ENCODE measurements at places on chromosomes 7 and 10.

- peak; percentile 65 for DNase-seq
Measured at GRCh38 chr10:13788711-13789447, 202.1 kb downstream of the PRPF18 start.

DNA sequence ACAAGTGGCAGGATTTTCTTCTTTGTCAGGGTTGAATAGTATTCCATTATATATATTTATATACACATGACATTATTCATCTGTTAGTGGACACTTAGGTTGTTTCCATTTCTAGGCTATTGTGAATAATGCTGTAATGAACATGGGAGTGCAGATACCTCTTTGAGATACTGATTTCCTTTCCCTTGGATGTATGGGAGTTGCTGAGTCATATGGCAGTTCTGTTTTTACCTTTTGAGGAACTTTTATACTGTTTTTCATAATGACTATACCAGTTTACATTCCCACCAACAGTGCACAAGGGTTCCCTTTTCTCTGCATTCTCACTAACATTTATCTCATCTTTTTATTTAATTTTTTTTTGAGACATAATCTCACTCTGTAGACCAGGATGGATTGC is 1.8 kb upstream of the CLCN1 start:
- no peak for DNase-seq

GRCh38 chr7:69651101-69651590 is 52.9 kb downstream of the AUTS2 start:
- DNase-seq = no peak

DNA sequence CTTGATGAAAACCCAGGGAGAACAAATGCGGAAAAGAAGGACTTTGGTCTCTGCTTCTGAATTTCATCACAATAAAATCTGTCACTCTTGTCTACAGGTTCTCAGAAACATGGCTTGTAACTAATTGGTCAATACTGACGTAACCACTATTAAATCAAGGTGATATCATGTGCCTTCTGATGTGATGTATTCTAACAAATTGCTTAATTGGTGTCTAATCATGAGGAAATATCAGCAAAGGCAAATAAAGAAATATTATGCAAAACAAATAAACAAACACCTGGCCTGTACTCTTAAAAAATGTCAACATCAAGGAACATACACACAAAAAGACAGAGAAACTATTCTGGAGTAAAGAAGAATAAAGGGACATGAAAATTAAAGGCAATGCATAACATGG is 1165.0 kb downstream of the NXPH1 start:
- no peak for DNase-seq

DNA sequence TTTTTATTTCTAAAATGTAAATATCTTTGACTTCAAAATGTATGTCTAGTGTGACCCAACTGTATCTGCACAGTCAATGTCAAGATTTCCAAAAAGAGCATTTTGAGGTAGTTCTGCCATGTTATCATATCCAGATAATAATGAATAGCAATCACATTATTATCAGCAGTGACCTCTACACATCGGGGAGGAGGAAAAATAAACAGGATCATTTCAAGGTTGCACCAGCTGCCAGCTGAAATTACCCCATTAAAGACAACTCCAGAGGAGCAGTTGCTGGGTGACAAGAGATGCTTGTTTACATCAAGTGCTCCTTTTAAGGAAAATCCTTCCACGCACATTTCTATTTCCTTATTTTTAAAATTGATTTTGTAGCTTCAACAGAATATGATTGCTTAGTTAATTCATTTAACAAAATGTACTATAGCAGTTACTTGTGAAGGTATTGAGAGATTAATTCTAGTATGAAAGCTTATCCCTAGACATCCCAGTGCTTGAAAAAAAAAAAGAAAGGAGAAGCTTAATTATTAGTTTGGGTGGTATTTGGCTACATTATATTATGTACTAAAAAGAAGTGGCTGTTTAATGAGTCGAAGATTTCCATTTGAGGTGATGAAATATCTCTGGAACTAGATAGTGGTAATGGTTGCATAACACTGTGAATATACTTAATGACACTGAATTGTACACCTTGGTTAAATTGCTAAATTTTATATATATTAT is 19.3 kb upstream of the SLC35G1 start:
- DNase-seq = no peak

- no peak for DNase-seq
Measured at GRCh38 chr7:134842062-134842461, 62.6 kb downstream of the CALD1 start.

DNA sequence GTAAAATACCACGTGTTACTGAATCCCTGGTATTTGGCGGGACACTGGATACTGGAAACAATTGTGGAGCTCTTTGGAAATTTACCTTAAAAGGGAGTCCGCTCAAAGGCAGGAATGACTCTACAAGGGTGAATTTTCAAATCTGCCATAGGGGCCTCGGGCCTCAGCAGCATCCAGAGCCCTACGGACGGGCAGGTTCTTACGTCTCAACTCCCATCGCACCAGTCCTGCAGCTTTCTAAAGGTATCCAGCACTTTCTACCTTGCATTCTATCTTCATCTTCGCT is 248 bp downstream of the PSPH start:
- no peak for DNase-seq

GRCh38 chr7:43211693-43212092 is 99.2 kb downstream of the HECW1 start:
- no peak for DNase-seq

DNA sequence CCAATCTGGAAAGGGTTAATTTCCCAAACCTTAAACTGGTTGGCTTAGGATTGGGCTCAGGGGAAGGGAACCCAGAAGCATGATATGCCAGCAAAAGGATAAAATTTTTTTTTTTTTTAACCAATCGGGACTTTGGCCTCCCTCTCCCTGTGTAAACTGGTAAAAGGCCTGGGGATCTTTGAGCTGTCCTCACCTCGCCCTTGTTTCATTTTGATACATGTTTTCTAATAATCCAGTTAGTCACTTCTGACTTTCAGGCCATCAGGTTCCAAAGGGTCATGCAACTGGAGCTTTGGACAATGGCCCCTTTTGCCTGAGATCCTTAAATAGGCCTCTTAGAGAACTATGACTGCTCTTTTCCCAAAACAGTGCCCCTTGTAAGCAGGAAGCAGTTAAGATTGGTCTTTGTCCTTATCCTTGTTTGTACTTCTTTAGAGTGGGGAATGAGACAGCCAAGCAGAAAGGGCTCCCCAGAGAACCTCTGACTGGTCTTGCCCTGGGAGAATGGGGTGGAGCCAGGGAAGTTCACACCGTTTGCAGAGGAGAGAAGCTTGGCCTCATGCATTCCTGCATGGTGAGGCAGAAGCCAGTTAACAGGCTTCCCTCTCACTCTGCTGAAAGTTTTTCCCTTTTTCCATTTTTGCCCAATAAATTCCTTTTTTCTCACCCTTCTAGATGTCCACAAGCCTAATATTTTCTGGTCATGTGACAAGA is 424.2 kb upstream of the CNTNAP2 start:
- DNase-seq = no peak

DNA sequence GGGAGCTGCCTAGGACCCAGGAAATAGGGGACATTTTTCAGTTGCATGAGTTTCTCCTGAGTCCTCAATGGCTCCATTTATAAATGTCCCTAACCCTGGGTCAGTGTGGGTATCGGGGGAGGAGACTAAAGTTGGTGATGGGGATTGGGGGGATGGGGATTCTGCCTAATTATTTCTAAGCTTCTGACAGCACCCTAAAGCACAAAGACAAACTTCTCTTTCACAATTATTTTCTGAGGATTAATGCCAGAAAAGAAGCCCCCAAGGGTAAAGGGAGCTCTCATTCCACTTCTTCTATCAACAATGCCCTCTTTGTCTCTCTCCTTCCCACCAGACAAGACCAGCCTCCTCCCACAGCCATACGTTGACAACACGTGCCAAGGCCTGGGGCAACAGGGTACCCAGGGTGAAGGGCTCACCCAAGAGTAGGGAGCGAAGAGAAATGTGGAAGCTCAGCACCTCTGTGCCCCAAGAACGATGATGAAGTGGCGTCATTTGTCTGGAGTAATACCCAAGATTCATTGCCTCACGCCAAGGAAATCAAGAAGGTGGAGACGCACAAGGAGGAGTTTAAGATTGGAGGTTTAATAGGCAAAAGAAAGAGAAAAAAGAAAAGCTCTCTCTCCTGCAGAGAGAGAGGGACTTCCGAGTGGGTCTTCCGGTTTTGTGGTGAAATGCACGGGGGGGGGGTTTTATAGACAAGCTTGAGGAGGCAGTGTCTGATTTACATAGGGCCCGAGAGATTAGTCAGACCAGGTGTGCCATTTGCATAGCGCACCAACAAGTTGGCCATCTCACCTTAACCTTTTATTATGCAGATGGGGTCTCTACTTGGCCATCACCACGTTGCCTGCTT is 14.4 kb upstream of the GJC3 start:
- no peak for DNase-seq

DNA sequence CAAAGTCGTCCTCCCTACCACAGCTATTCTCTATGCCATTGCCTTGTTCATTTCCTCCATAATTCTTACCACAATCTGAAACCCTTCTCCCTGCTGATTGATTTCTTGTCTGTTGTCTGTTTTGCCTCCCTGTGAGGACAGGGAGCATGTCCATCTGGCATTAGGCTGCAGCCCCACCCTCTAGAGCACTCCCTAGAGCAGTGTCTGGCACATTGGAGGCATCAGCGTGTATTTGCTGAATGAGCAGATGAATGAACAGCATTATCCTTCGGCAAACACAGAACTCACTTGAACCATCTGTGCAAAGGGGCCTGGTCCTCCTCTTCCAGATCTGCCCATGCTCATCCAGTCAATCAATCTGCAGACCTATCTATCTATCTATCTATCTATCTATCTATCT is 5.1 kb upstream of the DMBT1 start:
- DNase-seq = no peak

- no peak for DNase-seq
Measured at GRCh38 chr10:123442901-123443300, 223.3 kb upstream of the GPR26 start.

DNA sequence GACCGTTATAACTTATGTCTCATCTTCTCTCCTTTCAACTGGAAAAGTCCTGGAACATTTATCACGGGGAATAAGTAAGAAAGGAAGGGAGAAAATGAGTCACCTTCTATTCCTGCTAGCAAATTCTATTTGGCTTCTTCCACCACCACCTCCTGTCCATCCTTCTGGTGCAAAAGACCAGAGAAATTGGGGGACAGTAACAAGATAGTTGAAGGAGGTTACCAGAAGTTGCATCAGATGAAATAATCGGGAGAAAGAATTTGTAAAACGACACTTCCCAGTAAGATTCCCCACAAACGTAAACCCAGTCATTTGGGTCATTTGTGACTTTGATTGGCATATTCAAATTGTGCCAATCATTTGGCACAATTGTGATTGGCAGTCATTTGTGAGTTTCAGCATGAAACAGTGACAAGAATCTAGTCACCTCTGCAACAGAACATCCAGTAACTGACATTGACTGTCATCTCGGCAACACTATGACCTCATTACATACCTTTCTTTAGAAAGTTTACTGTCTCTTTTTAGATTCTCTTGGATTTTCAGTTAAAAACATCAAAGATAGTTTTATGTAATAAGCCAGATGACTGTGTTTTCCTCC is 51.3 kb upstream of the PIK3CG start:
- DNase-seq = no peak

- DNase-seq = peak; percentile 60
Measured at GRCh38 chr10:102133373-102134195, 744 bp downstream of the PPRC1 start.

- DNase-seq = no peak
Measured at GRCh38 chr7:27112955-27113949, 10.8 kb upstream of the HOXA2 start.

GRCh38 chr7:149735779-149736477 is 37.5 kb downstream of the ZNF467 start:
- DNase-seq = no peak

DNA sequence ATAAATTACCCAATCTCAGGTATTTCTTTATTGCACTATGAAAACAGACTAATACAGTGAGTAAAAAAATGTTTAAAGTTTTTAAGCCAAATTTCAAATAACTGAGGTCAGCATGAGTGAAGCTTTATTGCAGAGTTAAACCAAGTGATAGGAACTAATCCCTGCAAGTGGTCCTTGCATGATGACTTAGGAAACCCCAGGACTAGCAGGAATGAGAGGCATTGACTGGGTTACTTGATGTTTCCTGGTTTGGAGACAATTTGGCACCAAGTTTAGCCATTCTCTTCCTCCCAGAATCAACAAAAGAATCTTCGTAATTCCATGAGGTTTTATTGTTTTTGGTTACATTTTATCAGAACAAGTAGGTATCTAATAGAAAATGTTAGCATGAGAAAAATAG is 194.2 kb downstream of the BICC1 start:
- DNase-seq = no peak

DNA sequence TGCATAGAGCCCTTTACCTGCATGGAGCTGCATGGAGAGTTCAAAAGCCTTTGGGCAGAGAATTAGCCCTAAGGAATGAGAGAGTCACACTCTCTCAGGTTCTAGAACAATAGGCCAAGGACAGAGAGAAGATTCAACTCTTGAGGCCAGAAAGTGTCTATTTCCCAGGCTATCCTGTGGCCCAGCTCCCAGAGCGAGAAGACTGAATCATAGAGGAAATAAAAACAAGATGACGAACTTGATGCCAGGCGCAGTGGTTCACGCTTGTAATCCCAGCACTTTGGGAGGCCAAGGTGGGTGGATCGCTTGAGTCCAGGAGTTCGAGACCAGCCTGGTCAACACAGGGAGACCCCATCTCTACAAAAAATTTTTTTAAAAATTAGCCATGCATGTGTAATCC is 18.3 kb upstream of the PODXL start:
- DNase-seq = peak; percentile 82

DNA sequence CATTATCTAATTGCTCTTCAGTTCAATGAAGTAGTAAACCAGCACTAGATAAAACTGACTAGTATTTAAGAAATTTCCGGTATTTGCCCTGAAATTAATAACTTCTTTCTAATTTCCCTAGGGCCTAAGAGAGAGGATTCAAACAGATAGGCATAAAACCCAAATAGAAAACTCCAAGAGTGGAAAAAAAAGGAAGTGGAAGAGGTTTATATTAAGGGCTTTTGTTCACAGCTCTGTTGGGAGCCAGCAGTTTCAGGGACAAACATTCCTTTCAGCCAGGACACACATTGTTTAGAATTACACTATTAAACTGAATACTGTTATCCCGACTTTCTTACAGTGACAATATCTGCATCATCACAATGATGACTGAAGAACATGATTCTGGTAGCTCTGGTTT is 3.6 kb downstream of the ODAD2 start:
- no peak for DNase-seq

GRCh38 chr10:6221971-6222751 is 19.4 kb downstream of the PFKFB3 start:
- DNase-seq = no peak

DNA sequence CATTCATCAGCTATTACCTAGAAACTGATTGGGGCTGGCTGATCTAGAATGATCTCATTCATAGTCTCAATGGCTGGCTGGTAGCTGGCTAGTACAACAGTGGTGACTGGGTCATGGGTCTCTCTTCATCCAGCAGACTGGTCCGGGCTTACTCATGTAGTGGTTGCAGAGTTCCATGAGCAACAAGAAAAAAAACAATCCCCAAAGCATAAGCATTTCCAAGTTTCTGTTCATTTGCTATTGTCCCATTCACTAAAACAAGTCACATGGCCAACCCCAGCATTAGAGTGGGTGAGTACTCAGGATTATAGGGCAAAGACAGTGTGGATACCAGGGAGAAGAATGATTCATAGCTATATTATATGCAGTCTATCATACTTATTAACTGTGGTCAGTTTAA is 85.2 kb upstream of the SEMA3C start:
- DNase-seq = peak; percentile 90
